ENCODE measurements at places on chromosomes 1 and 21.

- no peak for DNase-seq
Observed at GRCh38 chr1:230972855-230973271, 5.8 kb downstream of the TTC13 start.

GRCh38 chr1:203402629-203403337 lies 51.9 kb upstream of the FMOD start:
- peak; percentile 58 for DNase-seq

DNA sequence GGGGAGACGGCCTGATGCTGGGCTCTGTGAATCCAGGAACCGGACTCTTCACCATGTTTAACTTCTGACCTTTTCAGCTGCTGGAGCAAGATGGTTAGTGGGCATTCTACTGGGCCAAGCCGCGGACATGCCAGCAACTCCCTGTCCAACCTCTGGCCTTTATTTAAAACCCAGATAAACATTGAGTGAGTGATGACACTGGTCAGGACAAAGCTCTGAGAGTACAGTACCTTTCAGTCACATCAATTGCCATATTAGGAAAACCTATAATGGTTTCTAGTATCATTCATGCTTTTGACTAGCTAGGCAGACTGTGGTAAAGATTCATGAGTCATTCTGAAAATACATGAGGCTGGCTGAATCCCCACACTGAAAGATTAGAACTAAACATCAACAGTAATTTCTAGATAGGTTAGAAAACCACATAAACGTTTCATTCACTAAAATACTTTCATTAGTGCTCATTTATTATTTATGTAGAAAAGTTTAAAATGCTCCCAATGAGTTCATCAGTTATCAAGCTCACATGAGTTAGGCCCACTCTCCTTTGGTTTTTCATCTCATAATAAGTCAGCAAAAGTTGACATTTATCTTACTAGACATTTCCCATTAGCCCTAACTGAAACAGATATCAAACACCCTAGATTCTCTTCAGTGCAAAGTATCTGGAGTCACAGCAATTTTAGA lies 7.1 kb upstream of the ACTA1 start:
- peak; percentile 78 for DNase-seq

DNA sequence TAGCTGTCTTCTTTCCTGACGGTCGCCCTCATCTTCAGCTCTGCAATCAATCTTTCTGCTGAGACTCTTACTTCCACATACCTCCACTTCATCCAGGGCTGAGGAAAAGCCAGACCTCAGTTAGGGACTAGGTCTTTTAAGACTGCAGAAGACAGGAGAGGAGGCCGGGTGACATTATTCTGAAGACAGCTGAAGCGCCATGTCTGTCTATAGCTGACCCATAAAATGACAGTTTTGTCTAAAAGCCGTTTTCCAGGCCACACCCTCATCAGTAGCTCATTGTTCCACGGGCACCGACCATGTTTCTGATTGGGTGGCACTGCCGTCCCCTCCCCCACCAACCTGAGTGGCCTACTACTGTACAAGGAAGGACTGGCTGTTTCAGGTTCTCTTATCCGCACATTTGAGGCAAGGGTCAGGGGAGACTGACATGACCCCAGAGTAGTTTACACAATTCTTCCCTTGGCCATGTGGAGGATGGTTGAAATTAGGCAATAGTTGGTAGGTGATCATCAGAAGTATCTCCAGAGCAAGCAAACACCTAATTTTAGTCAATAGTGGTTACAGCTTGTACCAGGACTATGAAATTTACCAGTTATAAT lies at the start of gene ADCY10:
ADCY10 (minus strand) TSS at position 240 of the 602 bp plus-strand sequence. CDS start 8,994 bp downstream, outside the sequence.
- no peak for DNase-seq

- DNase-seq: peak; percentile 77
Observed at GRCh38 chr1:31155216-31155806, 84.4 kb downstream of the NKAIN1 start.

- no peak for DNase-seq
Observed at GRCh38 chr1:201022820-201023516, 546 bp downstream of the KIF21B start.

- no peak for DNase-seq
Observed at GRCh38 chr1:204652497-204652896, 33.0 kb downstream of the LRRN2 start.

- no peak for DNase-seq
Observed at GRCh38 chr1:65866439-65866838, 73.7 kb downstream of the PDE4B start.

DNA sequence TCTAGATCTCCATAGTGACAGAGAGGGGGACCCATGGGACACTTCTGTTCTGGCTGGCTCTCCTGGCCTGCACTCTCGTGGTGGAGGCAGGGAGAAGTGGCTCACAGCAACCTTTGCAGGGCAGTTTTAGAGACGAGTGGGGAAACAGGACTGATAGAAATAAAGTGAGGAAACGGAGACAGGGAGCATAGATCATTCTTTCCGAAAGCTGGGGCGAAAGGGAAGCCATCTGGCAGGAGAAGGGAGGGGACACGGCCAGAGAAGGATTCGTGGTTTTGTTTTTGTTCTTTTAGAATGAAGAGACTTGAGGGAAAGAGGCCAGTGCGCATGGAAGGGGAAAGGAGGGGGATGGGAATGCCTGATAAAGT lies 3.5 kb downstream of the TIE1 start:
- DNase-seq: no peak

- DNase-seq: peak; percentile 10
Observed at GRCh38 chr1:212967801-212968200, 17.5 kb downstream of the VASH2 start.

DNA sequence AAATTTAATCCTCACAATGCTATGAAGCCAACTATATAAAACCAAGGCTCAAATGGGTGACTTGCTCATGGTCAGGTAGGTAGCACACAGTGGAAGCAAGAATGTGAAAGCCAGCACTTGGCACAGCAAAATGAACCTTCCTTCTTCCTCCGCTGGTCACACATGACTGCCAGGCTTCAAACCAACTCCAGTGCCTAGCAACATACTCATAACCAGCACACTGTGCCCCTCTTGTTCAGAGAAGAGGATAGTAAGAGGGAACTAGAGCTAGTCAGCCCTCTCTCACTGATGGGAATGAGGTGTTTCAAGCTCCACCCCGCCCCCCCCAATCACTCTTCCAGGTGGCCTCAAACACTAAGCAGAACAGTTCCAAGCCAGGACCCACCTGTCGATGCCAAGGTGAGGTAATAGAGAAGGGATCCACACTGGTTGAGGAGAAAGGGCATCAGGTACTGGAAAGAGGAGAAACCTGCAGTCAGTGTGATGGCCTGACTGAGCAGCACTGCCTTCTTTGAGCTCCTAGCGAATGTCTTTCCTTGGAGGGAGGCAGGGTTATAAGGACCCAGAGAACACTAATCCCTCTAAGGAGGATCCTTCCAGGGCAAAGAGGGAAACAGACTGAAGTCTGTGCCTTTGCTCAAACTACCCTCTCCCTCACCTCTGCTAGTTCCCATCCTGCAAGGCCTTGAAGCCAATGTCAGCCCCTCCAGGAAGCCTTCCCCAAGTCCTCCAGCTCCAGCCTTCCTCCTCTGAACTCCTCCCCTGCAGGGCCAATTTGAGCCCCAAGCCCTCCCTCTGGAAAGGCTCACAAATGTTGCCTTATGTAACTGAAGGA lies 1.2 kb downstream of the TMEM234 start:
- DNase-seq: no peak

- DNase-seq: peak; percentile 59
Observed at GRCh38 chr1:63931468-63931867, 157.7 kb downstream of the ROR1 start.

DNA sequence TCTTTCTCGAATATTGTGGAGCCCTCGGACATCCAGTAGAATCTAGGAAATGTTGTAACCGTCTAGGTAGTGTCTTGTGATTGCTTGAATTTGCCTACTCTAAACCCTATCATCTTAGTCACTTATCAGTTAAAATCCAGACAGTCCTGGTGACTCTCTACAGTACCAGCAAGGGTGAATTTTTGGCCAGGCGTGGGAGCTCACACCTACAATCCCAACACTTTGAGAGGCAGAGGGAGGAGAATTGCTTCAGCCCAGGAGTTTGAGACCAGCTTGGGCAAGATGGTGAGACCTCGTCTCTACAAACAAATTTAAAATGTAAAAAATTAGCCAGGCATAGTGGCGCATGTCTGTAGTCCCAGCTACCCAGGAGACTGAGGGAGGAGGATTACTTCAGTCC lies 230.9 kb downstream of the CHRM3 start:
- no peak for DNase-seq

- no peak for DNase-seq
Observed at GRCh38 chr21:21851657-21852056, 853.4 kb downstream of the NCAM2 start.

DNA sequence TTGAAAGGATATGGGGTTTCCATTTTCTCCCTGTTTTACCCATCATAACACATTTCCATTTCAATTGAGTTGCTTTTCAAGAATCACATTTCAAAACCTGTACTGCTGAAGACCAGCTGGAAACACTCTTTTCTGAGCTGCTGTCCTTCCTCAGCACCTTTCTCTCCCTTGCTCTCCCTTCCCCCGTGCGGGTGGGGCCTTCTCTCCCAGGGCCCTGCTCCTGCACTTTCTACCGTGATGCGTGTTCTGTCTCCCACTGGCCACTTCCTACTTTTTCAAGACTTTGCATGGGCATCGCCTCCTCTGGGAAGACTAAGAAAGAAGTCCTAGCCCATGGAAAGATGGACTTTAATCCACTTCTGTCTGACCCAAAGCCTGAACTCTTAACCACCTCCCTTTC lies 390.4 kb downstream of the PTPRU start:
- DNase-seq: no peak

DNA sequence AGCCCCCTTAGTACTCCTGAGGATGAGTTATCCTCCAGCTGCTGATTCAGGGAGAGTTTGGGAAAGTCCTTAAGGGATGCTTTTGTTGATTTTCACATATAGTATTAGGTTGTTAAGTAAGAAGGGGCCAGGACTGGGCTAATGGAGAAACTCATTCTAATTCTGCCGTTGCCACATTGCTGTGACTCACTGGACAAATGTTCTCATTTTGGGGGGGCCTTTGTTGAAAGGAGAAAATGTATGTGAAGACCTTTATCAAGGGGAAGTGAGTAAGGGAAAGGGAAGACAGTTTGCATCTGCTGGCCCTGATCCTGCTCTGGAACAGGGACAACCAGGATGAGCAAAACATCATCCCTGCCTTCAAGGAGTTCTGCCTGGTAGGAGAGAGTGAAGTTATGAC lies 123.2 kb upstream of the FGGY start:
- peak; percentile 50 for DNase-seq

- DNase-seq: peak; percentile 83
Observed at GRCh38 chr1:215543191-215543606, 23.9 kb upstream of the KCTD3 start.

DNA sequence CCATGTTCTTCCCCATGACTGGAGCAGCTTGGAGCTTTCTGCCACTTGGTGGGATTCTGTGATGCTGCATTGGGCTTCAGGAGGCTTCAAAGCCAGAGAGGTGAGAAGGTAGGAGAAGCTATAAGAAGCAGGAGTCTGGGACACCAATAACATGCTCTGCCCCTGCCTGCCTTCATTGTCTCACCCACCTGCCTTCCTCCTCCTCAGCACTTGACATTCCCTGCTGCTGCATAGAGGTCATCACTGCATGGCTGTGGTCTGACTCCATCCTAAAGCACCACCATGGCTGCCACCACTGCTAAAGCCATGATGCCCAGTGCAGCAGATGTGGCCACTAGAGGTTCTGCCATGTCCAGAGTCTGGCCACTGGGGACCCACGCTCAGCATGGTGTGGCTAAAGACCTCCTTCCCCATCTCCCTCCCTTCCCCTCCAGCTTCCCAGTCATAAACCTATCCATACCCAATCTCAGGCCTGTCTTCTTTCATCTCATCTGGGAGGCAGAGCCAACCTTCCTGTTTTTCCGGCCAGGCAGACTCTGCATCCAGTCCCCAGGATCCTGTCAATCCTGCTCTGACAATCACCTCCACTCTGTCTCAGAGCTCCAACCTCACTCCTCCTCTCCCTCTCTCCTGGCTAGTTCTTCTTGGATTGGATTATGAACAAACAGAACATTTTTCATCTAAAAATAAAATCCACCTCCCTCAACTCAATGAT lies 285.1 kb upstream of the POU3F1 start:
- DNase-seq: no peak

- DNase-seq: no peak
Observed at GRCh38 chr21:22201126-22201525, 1202.9 kb downstream of the NCAM2 start.

DNA sequence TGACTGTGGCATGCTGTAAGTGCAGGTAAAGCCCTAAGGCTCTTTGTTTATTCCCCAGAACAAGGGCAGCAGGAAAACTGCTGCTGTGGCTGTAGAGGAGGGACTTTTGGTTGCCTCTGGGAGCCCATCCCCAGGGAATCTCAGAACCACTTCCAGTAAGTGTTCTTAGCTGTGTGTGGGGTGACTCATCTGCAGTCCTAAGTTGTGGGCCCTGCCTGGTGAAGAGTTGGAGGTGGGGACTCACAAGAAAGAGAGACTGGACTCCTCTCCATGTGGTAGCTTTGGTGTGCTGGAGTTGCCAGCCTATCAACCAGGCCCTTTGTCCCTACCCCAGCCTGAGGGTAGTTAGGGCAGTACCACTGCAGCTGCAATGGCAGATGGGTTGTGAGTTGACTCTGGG lies 24.0 kb upstream of the DENND1B start:
- peak; percentile 47 for DNase-seq

DNA sequence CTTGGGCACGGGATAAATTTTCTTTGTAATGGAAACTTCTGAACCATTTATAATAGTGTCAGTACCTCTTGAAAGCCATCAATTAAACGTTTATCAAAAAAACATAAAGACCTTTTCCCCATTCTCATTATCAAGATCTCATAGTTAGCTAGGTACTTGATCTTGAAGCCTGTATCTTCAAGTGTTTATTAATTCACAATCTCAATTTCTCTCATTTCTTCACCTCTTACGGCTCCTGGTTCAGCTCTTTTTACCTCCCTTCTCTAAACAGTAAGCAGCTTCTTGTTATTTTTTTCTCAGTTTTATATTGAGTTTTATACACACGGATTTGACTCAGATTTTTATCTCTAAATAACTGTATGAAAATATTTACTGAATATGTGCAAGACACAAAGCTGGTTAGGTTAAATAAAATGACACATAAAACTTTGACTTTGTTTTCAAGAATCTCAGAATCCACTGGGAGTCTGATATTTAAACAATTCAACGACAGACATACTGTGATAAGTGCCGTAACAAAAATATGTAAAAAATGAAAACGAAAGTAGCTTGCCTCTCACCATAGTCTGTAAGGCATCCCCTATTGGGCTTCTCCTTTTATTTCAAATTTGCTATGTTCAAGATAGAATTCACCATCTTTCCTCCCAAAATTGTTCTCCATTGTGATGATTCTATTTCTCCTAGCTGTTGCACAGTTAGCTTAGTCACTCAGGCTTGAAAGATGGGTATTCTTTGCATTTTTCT lies 411.6 kb upstream of the ZRANB2 start:
- no peak for DNase-seq
